ENCODE measurements at places on chromosomes 16 and 17. TPM values are rescaled to one million over a fixed set of nuclear protein-coding genes. Genes with fewer than 3 reads are reported as not detected.

Gene CNTD1
- total RNA-seq: not detected

Gene TMEM220
- total RNA-seq: 0.50 TPM

Gene CD7
- total RNA-seq: 292 TPM

- no peak for DNase-seq
- peaks cover 7% of the 10 kb centered on the region for H3K36me3 ChIP-seq
Observed at GRCh38 chr17:27457360-27457715, 1.1 kb downstream of the KSR1 start.

DNA sequence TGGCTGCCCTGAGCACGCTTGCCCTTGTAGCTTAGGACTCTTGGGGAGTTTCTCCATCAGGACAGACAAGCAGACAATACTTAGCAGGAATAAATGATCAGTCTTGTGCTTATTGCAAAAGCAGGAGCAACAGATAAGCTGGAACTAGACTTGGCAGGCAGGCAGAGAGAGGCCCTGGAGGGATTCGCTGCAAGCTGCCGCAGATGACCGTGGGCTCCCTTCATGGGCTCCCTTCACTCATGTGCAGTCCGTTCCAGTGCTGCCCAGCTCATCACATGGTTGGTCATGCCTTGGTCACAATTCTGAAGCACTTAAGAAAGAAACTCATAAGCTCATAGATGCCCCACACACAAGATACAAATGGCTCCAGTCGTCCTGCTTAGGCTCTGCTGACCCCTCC, 2.4 kb upstream of the SLC5A10 start:
- H3K4me3 ChIP-seq: no peak overlapping the region
- H3K36me3 ChIP-seq: peaks cover 4% of the 10 kb centered on the region
- H3K27ac ChIP-seq: no peak overlapping the region
- no peak for DNase-seq

DNA sequence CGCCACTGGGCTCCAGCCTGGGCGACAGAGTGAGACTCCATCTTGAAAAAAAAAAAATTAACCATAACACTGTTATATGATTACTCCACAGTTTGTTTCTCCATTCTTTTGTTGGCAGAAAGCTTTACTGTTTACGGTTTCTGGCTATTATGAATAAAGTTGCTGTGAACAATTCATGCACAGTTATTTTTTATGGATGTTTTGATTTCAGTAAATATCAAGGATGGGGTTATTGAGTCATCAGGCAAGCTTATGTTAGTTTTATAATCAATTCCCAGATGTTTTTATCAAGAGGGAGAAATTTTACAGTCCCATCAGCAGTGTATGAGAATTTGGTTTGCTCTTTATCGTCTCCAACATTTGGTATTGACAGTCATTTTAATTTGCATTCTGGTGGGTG, 67.9 kb downstream of the TAOK1 start:
- no peak for DNase-seq
- peaks cover 2% of the 10 kb centered on the region for H3K4me1 ChIP-seq

- no peak overlapping the region for H3K27ac ChIP-seq
- H3K36me3 ChIP-seq: peaks cover 62% of the 10 kb centered on the region
- no peak for DNase-seq
- no peaks in the 10 kb centered on the region for H3K27me3 ChIP-seq
- H3K4me3 ChIP-seq: no peak overlapping the region
Observed at GRCh38 chr17:28620010-28620409, 6.0 kb upstream of the RSKR start.

GRCh38 chr17:68182940-68183551, 64.8 kb upstream of the AMZ2 start:
- H3K27ac ChIP-seq: peak overlapping the region; percentile 89
- DNase-seq: peak; percentile 80
- H3K36me3 ChIP-seq: peaks cover 4% of the 10 kb centered on the region
- peaks cover 3% of the 10 kb centered on the region for H3K27me3 ChIP-seq
- H3K4me1 ChIP-seq: peaks cover 59% of the 10 kb centered on the region
- H3K4me3 ChIP-seq: peak overlapping the region; percentile 64

DNA sequence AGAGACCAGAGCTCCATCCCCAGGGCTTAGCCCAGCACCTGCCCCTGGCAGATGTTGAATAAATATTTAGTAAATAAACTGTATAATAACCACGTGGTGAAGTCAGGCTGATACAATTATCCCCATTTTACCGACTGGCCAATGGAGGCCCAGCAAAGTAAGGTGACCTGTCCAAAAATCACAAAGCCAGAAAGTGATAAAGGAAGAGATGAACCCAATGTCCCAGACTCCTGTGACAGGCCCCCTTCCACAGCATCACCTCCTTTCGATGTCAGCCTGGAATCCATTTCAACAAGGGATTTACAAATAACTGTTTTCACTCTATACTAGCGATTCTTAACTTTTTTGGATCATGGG, 5.5 kb downstream of the TVP23A start:
- no peak for DNase-seq
- H3K27me3 ChIP-seq: peaks cover 14% of the 10 kb centered on the region
- H3K4me3 ChIP-seq: no peak overlapping the region

All from activated CD4-positive, alpha-beta T cell treated with anti-CD3 and anti-CD28 coated beads, Interleukin-2, amount 10 ng/mL, durations not matched to agents 7 days and 5 days (primary cell).